ENCODE measurements at places on chromosomes 2 and 18.

DNA sequence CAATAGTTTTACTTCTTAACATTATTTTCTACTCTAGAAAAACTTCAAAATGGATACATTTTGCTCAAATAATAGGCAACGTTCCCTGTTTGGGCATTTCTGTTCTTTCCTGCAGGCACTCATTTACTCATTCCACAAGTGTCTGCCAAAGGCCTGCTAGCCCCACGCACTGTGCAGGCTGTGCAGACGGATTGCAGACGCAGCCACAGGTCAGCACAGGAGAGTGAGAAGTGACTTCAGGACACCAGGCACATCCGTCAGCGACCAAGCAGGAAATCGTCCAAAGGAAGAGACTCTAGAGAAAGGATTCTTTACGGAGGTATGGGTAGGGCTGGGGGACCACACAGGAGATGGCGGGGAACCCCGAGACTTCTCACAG, 103.0 kb upstream of the AGAP1 start:
- DNase-seq: no peak

- no peak for DNase-seq
Measured at GRCh38 chr2:165539985-165540384, 70.5 kb downstream of the CSRNP3 start.

DNA sequence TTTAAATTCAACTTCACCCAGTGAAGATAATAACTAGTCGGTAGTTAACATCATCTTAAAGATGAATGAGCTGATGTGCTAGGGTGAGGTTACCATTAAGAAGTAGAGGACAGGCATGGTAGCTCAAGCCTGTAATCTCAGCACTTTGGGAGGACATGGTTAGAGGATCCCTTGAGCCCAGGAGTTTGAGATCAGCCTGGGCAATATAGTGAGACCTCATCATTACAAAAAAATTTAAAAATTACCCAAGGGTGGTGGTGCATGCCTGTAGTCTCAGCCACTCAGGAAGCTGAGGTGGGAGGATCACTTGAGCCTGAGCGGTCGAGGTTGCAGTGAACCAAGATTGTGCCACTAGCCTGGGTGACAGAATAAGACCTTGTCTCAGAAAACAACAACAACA, 4.7 kb downstream of the GALNT5 start:
- DNase-seq: no peak

DNA sequence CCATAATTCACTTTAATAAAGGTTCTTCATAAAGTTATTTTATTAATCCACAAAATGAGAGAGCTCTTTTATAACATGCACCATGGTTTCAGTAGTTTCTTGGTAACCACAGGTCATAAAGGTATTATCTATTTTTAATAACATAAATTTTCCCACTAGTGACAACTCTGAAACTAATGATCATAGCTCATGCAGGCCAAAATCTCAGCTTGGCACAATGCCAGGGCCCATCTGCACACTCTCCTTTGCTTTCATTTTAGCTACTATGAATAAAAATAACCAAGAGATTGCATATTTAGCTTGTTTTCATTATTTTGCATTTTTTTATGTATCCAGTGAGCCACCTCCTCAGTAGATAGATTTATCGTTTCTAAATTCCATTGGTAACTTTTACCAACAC, 691.8 kb upstream of the CHAC2 start:
- no peak for DNase-seq

GRCh38 chr2:143694335-143694734, 565.1 kb downstream of the ARHGAP15 start:
- DNase-seq: no peak

GRCh38 chr18:22550366-22550765, 132.7 kb upstream of the CTAGE1 start:
- no peak for DNase-seq

DNA sequence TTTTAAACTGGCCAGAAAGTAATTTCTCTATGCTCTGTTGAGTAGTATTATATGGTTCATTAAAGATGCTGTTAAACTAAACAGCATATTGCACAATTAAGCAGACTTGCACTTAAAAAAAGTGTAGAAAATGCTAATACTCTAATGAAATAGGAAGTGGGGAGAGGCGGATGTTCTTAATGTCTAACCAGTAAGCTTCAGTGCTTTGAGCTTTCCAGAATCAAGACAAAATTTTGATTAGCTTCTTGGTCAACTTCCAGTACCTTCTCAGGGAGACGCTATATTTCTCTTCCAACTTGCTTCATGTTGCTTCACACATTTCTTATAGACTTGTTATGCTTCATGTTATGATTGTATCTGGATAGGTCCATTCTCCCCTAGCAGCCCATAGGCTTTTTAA, 89.1 kb downstream of the MAP2 start:
- DNase-seq: no peak

DNA sequence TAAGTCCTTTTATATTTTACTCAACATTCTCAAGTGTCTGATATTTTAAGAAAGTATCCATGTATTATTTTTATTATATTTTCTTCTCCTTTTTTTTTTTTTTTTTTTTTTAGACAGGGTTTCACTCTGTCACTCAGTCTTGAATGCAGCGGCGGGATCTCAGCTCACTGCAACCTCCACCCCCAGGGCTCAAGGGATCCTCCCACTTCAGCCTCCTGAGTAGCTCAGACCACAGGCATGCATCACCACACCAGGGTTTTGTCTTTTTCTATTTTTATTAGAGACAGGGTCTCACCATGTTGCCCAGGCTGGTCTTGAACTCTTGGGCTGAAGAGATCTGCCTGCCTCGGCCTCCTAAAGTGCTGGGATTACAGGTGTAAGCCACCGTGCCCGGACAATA, 212.1 kb downstream of the TCF4 start:
- no peak for DNase-seq

DNA sequence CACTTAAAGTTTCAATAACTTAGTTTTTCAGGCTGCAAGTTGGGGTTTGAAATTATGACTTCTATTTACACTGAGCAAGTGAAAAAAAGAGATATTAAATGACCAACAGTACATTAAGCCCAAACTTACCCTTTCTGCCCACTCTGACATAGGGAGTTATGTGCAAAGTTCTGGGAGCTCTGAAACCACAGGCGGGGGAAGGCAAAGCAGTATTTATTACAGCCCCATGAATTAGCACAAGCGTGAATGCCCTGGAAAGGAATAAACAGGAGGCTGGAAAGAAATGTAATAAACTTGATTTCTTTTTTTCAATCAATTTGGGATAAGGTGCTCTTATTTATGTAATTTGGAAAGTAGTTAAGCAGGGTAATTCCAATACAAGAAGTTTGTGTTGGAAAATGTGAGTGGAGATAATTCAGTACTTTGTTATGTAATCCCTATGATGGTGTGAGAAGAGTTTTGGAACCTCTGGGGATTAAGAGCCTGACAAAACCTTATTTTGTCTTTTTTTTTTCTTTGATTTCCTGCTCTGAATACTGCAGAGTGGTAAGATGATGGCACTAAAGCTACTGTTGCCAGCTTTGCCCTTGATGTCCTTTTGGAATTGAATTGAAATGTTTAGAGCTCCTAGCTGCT, 351.5 kb downstream of the ARHGAP15 start:
- DNase-seq: no peak

DNA sequence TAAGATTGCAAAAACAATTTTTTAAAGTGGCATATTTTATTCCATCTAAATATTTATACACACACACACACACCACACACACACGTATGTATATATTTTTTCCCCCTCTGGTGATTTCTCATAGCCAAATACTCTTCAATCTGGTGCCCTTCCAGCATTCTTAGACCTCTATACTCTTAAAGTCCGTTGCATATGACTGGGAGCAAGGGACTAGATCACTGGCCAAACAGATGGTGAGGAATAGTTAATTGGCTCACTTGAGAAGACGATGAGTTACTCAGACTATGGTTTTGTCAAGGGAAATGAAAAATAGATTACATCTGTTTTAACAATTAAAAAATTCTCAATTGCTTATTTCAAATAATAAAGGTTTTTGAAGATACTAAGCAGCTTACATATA, 512.5 kb upstream of the LRRTM4 start:
- no peak for DNase-seq

GRCh38 chr2:12510070-12510469, 206.7 kb upstream of the TRIB2 start:
- no peak for DNase-seq

- DNase-seq: no peak
Measured at GRCh38 chr2:9388950-9389911, 34.1 kb downstream of the ITGB1BP1 start.

GRCh38 chr2:102291319-102292075, 19.9 kb upstream of the IL1RL1 start:
- no peak for DNase-seq

All from stimulated activated CD8-positive, alpha-beta memory T cell treated with anti-CD3 and anti-CD28 coated beads, Interleukin-4, amount 100 ng/mL, for 1 hour (primary cell).